ENCODE measurements at places on chromosomes 16 and 17. TPM values are rescaled to one million over a fixed set of nuclear protein-coding genes. Genes with fewer than 3 reads are reported as not detected.

Gene GLIS2
- total RNA-seq, result 2.9 TPM

Gene SMIM22
- total RNA-seq, result not detected

Gene CCDC40
- total RNA-seq, result 8.1 TPM

Gene NPIPB13
- 2.9 TPM for total RNA-seq

Gene CPNE7
- 8.8 TPM for total RNA-seq

Gene CD300LB
- total RNA-seq, result not detected

Gene AOC2
- 1.1 TPM for total RNA-seq

Gene MRPL58
- total RNA-seq, result 81.3 TPM

Gene OSBPL7
- 8.3 TPM for total RNA-seq

Gene OR4D1
- not detected for total RNA-seq

Gene MRPL10
- 50.4 TPM for total RNA-seq

Gene GNGT2
- 0.38 TPM for total RNA-seq

Gene COG4
- 52.5 TPM for total RNA-seq

Gene CCL16
- total RNA-seq, result not detected

Gene KRTAP3-1
- total RNA-seq, result not detected

Gene TEKT5
- not detected for total RNA-seq

Gene SHISA6
- not detected for total RNA-seq
